Activated T-helper 1 cell treated with anti-CD3 and anti-CD28 coated beads, Interleukin-2, amount 50 U/mL, for 16 hours (primary cell): ENCODE measurements at places on chromosomes 1 and 21.

- no peak for DNase-seq
These were observed 7.0 kb downstream of the CFAP45 start for GRCh38 chr1:159892944-159893343.

DNA sequence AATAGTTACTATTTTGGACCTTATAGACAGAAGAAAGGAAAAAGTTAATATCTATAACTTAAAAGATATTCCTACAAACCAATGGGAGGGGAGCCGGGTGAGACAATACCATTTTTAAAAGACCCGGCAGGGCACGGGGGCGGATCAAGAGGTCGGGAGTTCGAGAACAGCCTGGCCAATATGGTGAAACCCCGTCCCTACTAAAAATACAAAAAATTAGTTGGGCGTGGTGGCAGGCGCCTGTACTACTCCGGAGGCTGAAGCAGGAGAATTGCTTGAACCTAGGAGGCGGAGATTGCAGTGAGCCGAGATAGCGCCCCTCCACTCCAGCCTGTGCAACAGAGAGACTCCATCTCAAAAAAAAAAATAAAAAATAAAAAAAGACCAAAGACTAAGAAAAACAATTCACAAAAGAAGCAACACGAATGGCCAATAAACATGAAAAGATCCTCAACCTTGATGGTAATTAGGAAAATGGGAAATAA lies 1.2 kb upstream of the PSMB2 start:
- DNase-seq: no peak

DNA sequence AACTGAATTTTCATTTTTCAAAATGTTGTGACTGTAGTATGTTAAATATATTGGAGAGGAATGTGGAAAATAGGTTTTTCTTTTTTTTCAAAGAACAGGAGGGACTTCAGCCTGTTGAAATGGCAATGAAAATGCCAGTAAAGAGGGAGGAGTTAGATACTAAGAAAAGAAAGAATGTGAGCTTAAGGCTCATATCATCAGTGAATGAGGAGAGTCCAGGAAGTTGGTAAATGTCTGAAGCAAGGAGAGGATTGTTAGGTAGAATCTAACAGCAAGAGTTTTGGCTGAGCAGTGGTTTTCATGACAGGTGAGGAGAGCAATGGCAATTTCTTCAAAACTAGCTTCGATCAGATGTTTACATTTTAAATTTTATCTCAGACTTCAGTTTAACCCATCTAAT lies 43.0 kb downstream of the PLA2G4A start:
- DNase-seq: no peak

- DNase-seq: no peak
These were observed 264.7 kb downstream of the SPATA17 start for GRCh38 chr1:217895841-217896240.

GRCh38 chr1:164589961-164590507 lies 31.1 kb downstream of the PBX1 start:
- DNase-seq: no peak

DNA sequence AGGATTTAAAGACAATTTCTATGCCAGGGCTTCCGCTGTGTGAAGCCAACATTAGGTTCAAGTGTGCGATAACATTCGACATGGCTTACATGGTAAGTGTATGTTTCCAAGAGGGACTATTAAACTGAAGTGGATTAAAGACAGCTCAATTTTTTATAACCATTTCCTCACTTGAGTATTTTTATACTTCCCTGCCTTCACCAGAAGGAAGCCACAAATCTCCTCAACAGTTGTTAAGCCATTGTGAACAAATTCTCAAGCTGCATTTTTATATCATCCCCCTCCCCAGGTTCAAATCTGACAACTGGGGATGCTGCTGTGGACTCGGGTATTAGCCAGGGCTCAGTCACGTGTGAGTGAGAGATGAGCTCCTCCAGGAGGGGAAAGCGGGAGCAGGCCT lies 116.3 kb downstream of the RHOU start:
- DNase-seq: no peak

- DNase-seq: no peak
These were observed 662 bp upstream of the LGALS8 start for GRCh38 chr1:236522937-236523703.

GRCh38 chr1:82921759-82922158 lies 1077.2 kb downstream of the TTLL7 start:
- no peak for DNase-seq
